ENCODE measurements at places on chromosomes 6 and 20.

GRCh38 chr6:134343066-134343465, 25.2 kb upstream of the SGK1 start:
- no peak for DNase-seq

GRCh38 chr6:38272222-38272621, 367.5 kb downstream of the BTBD9 start:
- no peak for DNase-seq

GRCh38 chr20:63262836-63263235, 8.6 kb upstream of the NKAIN4 start:
- no peak for DNase-seq

DNA sequence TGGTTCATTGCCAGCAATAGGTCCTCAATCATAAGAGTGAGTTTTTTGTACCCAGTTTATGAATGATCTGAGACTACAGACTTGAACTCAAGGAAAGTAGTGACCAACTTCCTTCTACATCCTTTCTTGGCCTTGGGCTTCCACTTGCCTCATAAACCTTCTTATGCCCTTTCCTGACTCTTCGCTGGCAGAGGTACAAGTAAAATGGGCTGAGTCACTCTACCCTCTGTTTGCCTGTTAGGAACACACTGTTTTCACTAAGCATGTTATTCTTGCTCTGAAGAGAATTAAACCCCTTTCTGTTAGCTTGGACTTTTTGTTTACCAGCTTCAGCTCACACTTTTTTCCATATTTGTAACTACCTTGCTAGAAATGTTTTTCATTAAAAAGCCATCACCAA, 74.4 kb downstream of the PKHD1 start:
- DNase-seq = no peak

- DNase-seq = no peak
These were observed 12.9 kb downstream of the OR2A4 start for GRCh38 chr6:131688286-131688685.

DNA sequence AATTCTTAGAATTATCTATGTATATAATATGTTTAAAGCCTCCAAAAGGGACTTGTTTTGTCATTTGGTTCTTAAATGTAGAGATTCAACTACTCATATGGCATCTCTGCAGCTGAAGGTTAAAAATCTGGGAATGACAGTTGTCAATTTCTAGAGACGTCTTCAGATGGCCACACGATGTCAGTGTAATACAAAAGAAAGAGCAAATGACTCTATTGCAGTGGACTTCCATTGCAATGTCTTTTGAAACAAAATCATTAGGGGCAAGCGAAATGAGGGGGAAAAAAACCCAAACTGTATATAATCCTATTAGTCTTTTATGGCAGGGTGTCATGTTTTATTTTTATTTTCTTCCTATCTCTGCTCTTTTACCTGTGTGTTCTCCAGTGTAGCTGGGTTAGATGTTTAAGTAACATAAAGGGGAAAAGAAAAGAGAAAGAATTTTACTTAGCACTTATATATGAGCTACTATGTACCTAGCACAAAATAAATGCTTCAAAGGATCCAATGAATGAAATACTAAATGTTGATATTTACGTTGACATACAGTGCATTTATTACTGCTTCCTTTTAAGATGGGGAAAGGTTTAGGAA, 26.2 kb downstream of the CCN2 start:
- DNase-seq = no peak
